Daoy (cell line): ENCODE measurements at places on chromosomes 3 and 15.
A peak's percentile ranks its signal among the peaks of the same experiment; 100 is the strongest.

GRCh38 chr3:77283108-77283507 is 243.2 kb downstream of the ROBO2 start:
- no peak for DNase-seq

DNA sequence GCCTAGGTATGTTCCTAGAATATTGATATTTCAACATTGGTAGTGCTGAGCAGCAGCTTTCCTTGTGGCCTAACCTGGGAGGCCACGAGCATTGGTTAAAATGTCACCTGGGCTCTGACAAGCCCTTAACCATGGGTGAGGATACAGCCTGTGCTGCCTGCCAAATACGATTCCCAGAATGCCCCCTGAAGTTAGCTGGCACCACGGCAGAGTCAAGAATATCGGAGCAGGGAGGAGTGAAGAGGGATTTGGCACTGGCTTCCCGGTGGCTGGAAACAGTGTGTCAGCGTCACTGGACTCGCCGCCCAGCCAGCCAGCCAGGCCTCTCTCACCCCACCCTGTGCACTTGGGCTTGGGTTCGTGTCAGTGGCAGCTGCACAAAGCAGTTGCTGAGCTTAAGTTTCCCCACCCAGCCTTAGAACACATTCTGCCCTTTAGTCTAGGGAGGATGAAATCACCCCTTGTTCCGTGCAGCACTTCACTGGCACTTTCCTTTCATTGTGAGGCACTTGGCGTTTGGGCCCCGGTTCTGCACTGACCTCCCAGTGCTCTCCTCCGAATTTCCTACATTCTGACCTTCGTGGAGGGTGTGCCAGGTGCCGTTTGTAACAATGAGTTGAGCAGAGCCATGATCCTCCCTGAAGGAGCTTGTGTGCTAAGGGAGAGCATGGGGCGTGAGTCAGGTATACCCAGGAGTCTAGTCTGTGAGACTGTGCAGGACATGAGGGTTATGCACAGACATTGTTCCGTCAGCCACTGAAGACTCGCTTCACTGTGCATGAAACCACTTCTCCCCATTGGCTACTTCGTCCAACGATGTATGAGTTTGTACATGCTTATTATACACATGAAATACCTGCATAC is 152.8 kb upstream of the BHLHE40 start:
- peak; percentile 49 for DNase-seq

DNA sequence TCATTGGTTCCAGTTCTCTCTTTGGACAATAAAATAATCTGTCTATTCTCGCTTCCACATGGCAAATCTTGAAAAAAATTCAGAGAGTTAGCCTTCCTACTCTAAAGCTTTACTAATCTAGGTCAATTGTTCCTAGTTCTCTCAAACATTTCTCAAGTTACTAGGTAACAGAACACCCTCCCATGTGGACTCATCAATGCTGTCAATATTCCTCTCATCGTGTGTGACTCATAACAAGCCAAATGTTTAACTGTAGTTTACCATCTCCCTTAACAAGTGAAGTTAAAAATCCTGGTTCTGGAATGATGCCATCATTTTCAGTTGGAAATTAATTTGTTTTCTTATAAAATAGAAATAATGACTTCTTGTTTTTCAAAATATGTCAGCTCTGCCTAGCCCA is 438.6 kb downstream of the ROBO1 start:
- peak; percentile 3 for DNase-seq

DNA sequence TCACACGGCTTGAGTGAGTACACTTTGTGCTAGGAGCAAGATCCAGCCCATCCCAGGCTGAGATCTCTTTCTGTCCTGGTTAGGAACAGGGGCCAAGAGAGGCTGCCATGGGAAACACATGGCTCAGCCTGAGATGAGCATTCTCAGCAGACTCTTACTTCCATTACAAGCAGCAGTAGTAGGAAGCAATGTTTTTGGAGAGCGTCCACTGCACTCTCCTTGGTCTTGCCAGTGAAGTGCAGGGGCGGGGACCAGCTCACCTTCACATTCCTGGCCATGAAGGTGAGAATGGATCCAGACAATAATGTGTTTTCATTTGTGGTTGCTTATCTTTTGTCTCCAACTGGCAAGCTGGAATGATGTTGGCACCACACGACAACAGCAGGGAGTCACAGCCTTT is 24.7 kb downstream of the ZNF80 start:
- no peak for DNase-seq

- no peak for DNase-seq
Measured at GRCh38 chr3:108415661-108416060, 94.7 kb downstream of the MYH15 start.

DNA sequence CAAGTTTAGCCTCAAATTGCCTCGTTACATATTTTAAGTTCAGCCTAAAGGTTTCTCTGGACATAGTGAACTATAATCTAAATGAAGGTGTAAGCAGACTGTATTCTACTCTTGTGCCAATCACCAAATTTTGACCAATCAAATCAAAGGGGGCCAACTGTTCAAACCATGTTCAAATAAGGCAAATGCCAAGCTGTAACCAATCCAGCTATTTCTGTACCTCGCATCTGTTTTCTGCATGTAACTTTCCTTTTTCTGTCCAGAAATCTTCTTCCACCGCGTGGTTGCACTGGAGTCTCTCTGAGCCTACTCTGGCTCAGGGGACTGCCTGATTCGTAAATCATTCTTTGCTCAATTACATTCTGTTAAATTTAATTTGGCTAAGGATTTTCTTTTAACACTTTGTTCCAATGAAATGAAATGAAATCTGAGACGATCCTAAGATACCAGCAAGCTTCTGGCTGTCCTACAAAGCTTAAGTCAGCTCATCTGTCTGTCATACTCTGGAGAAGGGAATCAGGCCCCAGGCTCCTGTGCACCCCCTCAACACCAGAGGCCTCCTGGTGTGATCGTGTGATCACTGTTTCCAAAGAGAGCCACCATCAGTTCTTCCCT is 53.2 kb upstream of the ZNF148 start:
- DNase-seq: no peak

DNA sequence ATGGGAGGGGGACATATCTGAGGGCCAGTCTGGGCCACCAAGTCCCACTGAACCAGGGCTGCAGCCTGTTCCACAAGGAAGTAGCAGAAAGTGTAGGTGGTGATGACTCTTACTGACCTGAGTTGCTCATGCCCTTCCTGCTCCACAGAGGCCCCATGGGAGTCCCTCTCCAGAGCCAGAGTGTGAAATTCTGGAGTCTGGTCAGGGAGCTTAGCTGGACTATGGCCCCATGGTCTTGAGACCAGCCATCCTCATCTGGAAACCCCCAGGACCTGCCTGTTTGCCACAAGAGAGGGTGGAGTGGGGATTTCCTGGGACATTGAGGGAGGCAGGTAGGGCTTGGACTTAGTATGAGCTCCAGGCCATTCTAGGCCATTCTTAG is 3.0 kb downstream of the SPINT1 start:
- DNase-seq: no peak

GRCh38 chr3:71389911-71390573 is 193.5 kb downstream of the FOXP1 start:
- DNase-seq: peak; percentile 69

GRCh38 chr15:79004336-79004735 is 59.5 kb upstream of the CTSH start:
- peak; percentile 80 for DNase-seq

GRCh38 chr3:100041328-100041749 is 73.0 kb downstream of the FILIP1L start:
- DNase-seq: peak; percentile 74

- DNase-seq: no peak
Measured at GRCh38 chr3:112623717-112624116, 17.2 kb downstream of the CCDC80 start.

GRCh38 chr3:141625506-141625905 is 112.6 kb upstream of the RNF7 start:
- DNase-seq: peak; percentile 80

DNA sequence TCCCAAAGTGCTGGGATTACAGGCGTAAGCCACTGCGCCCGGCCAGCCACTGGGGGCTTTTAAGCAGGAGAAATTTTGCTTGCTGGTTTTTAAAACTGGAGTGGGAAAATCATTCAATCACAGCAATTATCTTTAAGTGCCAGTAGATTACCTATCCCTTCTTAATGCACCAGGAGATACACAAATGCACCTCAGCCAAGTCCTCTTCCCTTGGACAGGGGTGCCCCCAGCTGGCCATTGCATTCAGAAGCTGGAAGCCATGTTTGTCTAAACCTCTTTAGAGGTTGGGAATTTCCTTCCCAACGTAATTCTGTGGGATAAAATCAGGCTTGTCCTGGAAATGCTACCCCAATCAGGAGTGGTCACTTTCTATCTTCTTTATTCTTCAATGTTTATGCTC is 26.6 kb downstream of the MIX23 start:
- DNase-seq: peak; percentile 51

GRCh38 chr15:31447931-31448634 is 121.4 kb downstream of the KLF13 start:
- DNase-seq: no peak

DNA sequence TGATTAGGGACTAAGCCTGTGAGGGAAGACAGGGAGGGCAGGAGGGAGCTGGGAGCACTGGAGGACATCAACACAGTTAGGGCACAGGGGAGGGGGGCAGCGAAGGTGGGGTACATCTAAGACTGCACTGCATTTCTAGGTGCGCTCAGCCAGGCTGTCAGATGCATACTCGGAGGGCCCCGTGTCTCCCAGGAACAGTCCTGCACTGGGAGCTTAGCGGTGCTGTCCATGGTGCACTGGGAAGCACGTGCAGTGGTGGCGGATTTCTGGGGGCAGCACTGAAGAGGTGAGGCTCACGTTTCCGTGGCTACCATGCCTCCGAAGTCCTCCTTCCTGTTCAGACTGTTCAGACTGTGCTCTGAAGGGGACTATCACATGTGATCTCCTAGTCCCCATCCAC is 54.4 kb downstream of the ROPN1B start:
- no peak for DNase-seq

- peak; percentile 37 for DNase-seq
Measured at GRCh38 chr3:173411375-173411973, 13.9 kb downstream of the NLGN1 start.

DNA sequence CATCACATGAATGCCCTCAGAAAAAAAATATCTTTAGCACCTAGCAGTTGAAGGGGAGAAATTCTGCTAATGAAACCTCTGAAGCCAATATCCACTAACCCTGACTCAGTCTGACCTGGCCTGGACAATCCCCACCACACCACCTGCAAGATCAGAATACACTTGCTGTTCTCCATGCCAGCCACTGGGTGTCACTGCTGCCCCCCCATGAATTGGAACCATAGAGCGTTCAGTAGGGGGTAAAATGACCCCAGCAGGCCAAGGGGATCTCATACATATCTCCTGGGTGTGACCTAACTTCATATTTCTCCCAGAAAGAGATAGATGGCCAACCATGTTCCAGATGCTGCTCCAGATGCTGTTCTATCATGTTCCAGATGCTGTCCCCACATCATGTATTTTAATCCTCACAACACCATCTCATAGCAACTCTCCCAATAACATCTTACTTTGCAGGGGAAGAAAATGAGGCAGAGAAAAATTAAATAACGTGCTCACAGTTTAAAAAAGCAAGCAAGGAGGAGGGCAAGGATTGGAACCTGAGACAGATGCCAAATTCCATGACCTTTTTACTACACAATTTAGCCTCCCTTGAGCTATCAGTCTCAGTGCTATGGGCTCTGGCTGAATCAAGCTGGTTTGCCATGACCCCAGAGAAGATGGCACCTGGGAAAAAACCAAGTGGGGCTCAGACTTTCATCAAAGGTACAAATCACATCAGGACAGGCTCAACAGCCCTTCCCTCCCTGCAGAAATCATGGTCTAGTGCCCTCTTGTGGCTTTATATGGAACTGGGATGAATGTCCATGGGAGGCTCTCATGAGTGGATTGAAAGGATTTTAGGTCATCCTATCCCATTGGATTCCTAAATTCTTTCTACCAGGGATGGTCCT is 12.4 kb downstream of the NTRK3 start:
- no peak for DNase-seq

DNA sequence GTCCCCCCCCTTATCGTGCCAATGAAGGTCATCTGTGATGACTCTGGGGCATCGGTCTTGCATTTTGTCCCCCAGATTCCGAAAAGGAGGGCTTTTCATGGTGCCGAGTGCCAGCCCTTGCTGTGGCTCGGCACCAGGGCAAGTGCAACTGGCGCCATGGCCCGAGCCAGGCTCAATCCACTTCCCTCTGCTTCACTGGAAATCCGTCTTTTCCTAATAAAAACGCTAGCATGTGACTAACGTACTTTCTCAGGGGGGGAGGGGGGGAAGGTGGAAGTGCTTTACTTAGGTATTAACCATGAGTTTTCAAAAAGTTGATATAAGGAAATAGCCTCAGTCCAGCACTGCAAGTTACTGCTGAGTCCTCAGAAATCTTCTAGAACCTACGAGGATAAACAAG is 20.5 kb downstream of the TRPM1 start:
- DNase-seq: no peak

- DNase-seq: peak; percentile 33
Measured at GRCh38 chr15:75347222-75348033, 589 bp downstream of the NEIL1 start.

DNA sequence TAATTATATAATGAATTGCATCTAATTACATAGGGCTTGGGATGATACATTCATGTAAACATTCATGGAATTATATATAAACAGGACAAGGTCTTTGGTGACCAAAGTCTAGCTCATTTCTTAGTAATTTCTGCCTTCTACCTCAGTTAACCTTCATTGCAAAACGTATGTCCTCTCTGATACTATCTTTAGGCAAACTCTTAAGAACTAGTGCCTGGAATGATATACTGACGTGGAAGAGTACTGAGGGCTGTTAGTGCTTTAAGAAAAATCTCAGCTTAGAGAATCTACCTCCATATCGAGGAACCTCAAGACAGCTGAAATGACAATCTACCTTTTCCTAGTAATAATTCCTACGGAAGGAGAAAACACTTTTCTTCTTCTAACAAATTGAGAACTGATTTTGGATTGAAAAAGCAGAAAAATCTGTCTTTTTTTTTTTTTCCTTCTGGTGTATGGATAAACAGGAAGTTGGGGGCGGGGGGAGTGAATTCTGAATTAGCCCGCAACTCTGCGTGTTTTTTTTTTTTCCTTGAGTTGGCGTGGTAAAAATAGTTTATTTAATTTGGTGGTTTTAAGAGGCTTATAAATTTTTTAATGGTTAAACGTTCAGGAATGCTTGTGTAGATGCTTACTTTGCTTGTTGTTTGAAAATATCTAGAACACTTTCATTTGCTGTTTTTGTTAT is 43.2 kb downstream of the RARB start:
- DNase-seq: no peak

DNA sequence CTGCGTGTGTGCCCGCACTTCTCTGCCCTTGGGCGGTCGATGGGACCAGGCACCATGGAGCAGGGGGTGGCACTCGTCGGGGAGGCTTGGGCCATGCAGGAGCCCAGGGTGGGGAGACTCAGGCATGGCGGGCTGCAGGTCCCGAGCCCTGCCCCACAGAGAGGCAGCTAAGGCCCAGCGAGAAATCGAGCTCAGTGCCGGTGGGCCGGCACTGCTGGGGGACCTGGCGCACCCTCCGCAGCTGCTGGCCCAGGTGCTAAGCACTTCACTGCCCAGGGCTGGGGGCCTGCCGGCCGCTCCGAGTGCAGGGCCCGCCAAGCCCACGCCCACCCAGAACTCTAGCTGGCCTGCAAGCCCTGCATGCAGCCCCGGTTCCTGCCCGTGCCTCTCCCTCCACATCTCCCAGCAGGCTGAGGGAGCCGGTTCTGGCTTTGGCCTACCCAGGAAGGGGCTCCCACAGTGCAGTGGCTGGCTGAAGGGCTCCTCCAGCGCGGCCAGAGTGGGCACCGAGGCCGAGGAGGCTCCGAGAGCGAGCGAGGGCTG is 553 bp upstream of the RTP4 start:
- no peak for DNase-seq
